Stimulated activated CD4-positive, alpha-beta T cell treated with anti-CD3 and anti-CD28 coated beads, Interleukin-1b, Interleukin-23, amount 100 ng/mL, for 48 hours (primary cell): ENCODE measurements at places on chromosomes 12 and 14.
A peak's percentile ranks its signal among the peaks of the same experiment; 100 is the strongest.

GRCh38 chr14:21268617-21269251 lies 508 bp downstream of the HNRNPC start:
- peak; percentile 39 for DNase-seq

DNA sequence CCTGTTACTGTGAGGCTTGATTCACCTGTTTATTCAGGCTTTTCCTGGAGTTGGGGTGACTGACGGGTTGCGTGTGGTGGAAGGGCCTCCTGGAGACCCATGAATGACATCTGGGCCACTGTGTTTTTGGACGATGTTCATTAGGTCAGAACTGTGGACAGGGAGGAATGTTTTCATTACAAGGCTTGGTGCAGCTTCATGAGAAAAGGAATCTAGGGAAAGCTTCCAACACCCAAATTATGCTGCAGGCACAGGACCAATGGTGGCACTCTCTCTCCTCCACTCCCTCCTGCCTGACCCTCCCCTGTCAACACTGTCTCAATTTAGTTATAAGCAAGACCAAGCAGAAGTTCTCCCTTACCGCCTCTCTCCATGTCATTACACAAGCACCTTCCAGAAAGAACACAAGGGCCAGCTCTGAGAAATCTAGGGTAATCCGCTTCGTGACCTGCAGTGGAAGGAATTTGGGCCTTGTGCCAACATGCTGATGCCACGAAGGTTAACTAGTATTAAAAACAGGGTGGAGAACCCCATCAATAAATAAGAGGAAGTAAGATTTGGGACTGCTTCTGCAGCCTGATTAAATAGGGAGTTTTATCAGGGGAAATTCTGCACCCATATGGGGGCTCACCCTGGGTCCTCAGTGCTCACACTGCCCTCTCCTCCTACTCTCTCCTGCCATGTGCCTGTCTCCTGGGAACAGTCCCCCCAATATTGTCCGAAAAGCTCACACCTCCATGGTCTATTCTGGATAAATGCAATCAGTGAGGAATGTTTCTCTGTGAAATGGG lies 200.3 kb downstream of the KTN1 start:
- DNase-seq = no peak

- DNase-seq = no peak
Observed at GRCh38 chr12:46669720-46670119, 156.1 kb downstream of the SLC38A4 start.

GRCh38 chr12:115474539-115475353 lies 790.8 kb upstream of the TBX3 start:
- no peak for DNase-seq

DNA sequence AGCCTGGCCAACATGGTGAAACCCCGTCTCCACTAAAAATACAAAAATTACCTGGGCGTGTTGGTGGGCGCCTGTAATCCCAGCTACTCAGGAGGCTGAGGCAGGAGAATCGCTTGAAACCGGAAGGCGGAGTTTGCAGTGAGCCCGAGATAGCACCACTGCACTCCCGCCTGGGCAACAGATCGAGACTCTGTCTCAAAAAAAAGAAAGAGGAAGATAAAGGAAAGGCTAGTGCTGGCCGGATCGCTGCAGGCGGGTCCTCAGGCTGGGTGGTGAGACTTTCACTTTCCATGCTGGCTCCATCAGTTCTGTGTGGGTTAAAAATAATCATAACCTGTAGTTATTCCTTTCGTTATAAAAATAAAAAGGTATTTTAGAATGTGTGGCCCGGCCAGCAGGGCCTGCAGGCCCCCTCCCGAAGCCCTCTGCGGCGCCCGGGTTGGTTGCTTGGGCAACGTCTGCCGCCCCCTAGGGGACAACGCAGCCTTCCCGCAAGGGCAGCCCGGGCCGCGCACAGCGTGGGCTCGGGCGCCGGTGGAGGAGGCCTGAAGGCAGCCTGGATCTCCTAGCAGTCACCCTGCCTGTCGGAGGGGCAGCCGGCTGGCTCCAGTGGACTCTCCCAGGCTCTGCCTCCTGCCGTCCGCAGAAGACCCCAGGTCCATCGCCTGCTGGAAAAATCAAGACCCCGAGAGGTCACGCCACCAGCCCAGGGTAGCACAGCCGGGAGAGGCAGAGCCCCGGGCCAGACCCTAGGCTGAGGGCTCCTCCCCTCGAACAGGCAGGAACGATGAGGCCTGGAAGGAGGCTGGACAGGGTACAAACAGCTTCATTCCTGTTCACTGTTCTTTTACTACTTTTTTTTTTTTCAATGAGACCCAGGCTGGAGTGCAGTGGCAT lies 5.0 kb upstream of the SLC25A47 start:
- peak; percentile 71 for DNase-seq

DNA sequence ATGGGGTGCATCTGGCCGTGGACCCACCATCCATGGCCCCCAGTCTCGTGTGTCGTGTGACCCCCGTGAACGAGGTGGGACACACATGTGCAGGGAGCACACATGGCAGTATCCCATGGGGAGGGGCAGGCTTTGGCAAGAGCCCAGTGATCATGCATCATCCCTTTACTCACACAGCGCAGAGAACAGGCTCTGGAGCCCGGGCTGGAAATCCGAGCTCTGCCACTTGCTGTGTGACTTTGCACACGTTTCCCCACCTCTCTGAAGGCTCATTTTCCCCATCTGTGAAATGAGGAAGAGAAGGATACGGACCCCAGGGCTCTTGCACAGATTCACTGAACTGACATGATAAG lies 119.9 kb downstream of the PHETA1 start:
- no peak for DNase-seq

- DNase-seq = no peak
Observed at GRCh38 chr14:95218472-95219193, 61.3 kb upstream of the DICER1 start.

GRCh38 chr14:67618617-67619063 lies 1.1 kb upstream of the ARG2 start:
- DNase-seq = no peak

GRCh38 chr14:61528591-61529021 lies 166.7 kb upstream of the HIF1A start:
- DNase-seq = peak; percentile 60

DNA sequence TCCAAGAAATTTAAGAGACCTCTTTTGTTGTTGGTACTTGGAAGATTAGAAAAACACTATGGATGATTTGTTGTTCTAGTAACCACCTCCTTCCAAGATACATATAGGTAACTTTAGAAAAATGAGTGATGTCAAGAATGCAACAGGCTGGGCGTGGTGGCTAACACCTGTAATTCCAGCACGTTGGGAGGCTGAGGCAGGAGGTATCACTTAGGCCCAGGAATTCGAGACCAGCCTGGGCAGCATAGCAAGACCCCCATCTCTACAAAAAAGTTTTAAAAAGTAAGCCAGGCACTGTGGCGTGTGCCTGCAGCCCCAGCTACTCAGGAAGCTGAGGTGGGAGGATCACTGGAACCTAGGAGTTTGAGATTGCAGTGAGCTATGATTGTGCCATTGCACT lies 97.8 kb downstream of the PCNX1 start:
- DNase-seq = peak; percentile 6

GRCh38 chr12:59803735-59804134 lies 207.9 kb downstream of the SLC16A7 start:
- no peak for DNase-seq

- DNase-seq = no peak
Observed at GRCh38 chr12:121738340-121738858, 25.8 kb downstream of the TMEM120B start.

DNA sequence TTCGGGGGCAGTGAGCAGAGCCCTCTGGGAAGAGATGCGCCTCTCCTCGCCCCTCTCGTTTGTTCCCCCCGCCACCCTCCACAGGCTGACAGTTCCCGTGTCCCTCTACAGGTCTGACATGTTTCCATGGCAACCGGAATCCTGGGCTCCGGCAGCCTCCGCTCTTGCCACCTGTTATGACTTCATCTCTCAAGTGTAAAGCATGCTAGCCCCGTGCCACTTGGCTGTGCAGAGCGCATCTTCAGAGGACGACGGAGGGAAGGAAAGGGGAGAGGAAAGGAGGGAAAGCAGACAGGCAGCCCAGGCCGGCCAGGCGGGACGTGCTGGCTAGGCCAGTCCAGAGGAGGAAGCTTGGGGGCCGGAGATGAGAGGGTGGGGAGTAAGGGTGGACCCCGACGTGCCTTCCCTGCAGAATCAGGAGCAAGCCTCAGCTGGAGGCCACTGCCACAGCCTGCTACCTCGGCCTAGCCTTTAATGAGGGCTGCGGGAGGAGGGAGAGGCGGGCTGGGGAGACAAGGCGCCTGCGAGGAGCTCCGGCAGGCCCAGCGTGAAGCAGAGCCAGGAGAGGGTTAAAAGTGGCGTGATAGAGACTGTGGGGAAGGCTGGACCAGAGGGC lies 214.3 kb downstream of the DPF3 start:
- DNase-seq = no peak

- DNase-seq = no peak
Observed at GRCh38 chr14:103803661-103804060, 43.7 kb downstream of the PPP1R13B start.

DNA sequence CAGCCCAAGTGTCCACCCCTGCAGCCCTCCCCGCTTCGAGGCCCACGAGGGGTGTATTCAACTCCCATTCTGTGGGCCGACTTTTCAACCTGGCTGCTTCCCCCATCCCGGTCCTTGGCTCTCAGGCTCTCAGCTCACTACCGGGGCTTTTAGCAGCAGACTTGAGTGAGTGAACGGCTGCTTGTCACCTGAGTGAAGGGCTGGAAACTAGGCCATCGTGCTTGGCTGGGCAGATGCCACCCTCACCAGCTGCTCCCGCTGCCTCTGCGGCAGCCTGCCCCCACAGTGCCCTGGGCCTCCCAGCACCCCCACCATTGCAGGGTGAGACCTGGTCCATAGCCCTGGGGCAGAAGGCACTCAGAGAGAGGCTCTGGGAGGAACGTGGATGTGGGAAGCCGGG lies 59.9 kb downstream of the SLC6A12 start:
- DNase-seq = no peak

GRCh38 chr12:57604454-57604991 lies at the start of gene DTX3:
Gene DTX3, plus strand, starts transcription at chr12:57604824. Its CDS starts 1,694 bp downstream, at chr12:57606518.
- no peak for DNase-seq

GRCh38 chr14:96452684-96453083 lies 49.5 kb upstream of the PAPOLA start:
- DNase-seq = no peak

- no peak for DNase-seq
Observed at GRCh38 chr14:62711351-62712023, 333.8 kb downstream of the KCNH5 start.

DNA sequence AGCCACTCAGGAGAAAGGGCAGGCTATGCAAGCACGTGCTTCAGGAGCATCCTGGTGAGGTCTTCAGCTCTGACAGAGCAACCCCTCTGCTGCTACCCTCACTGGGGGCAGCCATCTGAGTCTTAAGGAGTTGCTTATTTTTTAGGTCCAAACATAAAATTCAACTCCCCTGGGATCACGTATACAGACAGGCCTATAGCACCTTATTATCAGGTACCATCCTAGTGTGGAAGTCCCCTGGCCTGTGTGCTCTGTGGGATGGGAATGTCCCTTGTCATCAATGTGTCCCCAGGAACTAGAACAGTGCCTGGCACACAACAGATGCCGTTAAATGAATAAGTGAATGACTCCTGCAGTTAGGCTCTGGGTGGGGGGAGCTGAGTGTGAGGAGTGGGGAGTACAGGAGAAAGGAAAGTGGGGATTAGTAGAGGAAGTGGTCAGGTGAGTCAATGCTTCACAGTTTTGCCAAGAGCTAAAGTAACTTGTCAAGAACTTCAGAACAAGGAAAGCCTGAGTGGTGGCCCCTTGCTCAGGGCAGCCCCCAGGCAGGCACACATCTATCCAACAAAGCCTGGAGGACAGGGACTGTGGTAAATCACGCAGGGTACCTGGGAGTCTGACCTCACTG lies 33.5 kb downstream of the DAD1 start:
- DNase-seq = peak; percentile 85

DNA sequence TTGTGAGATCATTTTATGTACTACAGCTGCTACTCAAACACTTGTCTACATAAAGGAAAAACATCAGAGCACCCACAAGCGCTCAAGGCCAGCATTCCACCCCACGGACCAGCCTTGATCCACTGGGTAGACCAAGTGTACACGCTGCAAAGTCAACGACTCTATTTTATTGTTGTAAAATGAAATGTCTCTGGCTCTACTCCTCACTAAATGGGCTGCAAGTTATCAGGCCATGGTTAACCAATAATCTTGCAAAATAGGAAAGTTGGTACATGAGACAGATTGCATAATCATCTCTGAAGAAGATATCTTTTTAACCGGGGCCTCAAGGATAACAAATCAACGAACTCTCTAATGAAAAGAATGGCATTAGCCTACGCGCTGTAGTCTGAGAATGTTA lies 69.9 kb upstream of the FOXN3 start:
- DNase-seq = no peak

- no peak for DNase-seq
Observed at GRCh38 chr12:10012630-10013330, 2.4 kb downstream of the CLEC12B start.

DNA sequence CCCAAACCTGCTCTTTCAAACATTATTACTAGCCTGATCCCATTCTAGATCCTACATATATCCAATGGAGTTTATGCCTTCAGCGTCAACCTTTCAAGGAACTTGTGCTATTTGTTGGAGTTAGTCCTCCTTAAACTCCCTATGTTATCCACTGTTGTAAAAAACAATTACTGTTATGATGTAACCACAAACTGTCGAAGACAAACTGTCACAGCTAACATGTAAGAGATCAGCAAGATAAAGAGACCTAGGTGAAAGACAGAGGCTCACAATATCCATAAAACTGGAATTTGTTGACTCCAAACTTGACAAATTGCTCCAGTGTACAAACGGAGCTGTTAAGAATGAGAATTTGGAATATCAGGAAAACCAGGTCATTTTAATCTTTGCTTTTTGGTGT lies 70.7 kb downstream of the CDK17 start:
- no peak for DNase-seq

DNA sequence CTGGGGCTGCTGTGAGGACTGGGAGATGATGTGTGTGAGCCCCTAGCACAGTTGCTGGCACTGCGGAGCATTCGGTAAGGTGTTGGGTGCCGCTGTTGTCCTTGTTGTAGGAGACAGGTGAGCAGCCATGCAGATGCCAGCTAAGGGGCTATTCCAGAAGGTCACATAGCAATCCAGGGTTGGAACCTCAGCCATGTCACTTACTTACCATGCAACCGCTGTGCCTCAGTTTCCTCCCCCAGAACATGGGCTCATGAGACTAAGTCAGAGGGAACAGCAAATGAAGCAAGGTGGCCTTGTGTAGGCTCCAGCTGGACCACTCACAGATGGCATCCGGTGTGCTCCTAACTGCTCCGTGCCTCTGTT lies 13.2 kb downstream of the DTX1 start:
- DNase-seq = no peak

GRCh38 chr14:89160437-89160836 lies 256.6 kb downstream of the FOXN3 start:
- no peak for DNase-seq

- no peak for DNase-seq
Observed at GRCh38 chr14:34049790-34050189, 98.9 kb upstream of the EGLN3 start.
